ENCODE measurements at places on chromosomes 13 and 19.
A peak's percentile ranks its signal among the peaks of the same experiment; 100 is the strongest.

GRCh38 chr13:48585456-48585840 is 52.6 kb upstream of the RCBTB2 start:
- no peak for DNase-seq

GRCh38 chr19:28171983-28172382 is 1041.0 kb downstream of the UQCRFS1 start:
- no peak for DNase-seq

DNA sequence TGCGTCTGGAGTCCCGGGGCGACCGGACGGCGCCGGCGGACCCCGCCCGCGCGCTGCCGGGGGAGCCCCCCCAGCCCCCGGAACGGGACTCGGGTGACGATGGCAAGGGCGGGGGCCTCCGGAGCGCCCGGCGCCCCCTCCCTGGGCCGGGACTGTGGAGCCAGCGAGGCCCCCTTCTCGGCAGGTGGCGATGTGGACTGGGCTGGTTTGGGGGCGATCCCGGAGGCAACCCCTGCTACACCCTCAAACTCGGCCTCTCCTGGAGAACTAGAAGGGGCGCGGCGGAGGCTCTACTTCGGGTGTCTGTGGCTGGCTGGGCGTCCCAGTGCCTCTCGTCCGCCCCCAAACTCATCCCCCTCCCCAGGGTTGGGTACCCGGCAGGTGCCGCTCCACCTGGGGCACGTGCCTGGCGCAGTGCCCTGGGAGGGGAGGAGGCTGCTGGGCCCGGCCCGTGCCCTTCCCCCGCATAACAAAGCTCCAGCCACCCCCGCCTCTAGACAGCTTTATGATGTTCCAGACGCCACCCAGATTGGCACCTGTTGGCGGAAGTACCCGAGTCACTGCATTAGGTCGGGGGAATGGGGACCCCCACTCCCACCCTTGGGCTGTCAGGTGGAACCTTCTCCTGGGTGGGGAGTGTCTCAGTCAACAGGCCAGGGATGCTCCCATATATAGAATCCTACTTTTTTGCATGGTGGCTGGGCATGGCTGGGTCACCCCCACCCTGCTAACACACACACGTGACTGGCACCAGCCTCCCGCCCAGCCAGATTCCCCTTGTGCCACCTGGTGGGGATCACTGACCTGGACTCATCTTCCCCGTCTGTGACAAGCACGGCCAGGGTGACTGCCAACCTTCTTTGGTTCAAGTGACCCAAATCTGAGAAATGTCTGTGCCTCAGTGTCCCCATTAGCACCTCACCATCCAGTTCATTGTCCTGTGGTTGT is 722 bp downstream of the PKN1 start:
- DNase-seq = peak; percentile 34

DNA sequence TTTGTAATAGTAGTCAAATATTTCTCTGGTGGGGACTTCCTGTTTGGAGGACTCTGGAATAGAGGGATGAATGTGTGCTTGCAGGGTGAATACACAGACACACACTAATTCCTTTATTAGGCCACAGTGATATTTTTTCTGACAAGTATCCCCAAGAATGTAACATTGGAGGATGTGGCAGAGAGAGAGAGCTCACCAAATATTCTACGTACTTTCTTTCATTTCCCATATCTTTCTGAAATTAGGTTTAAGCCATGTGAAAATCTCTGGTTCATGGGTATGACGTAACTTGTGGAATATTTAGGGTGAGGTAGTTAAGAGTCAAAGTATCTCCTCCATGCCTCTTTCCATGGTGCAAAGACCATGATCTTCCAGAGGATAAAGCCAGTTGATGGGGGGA is 463.4 kb downstream of the DIAPH3 start:
- no peak for DNase-seq

DNA sequence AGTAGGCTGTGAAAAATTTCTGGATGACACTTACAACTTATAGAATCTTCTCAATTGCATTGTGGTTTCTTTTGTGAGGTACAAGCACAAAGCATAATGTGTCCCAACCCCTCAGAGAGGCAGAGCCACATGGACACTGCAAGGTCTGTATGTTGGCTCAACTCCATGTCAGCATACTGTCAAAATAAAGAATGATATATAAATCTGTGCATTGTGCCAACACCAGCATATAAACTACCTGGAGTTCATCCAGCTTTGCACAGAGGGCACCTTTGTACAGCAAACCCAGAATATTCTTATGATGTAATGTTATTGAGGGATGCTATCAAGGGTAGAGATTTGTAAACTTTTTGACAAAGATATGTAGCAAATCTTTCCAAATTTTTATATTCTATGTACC is 1065.8 kb upstream of the MIR17HG start:
- no peak for DNase-seq

DNA sequence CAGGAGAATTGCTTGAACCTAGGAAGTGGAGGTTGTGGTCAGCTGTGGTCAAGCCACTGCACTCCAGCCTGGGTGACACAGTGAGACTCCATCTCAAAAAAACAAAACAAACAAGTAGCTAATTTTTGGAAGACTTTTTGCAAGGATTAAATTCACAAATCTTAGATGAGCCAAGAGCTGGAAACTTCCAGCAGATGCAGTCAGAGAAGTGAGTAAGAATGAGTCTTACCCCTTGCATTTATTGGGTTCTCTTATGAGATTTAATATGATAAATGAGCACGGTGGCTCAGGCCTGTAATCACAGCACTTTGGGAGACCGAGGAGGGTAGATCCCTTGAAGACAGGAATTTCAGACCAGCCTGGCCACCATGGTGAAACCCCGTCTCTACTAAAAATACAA is 44.9 kb upstream of the NBEA start:
- no peak for DNase-seq

GRCh38 chr13:97761796-97762540 is 191.5 kb upstream of the IPO5 start:
- DNase-seq = no peak

- no peak for DNase-seq
These were observed 1551.3 kb upstream of the MIR17HG start for GRCh38 chr13:89796196-89796595.

GRCh38 chr13:66214467-66214866 is 1015.7 kb downstream of the PCDH9 start:
- DNase-seq = no peak

GRCh38 chr19:54415901-54416673 is 823 bp downstream of the TTYH1 start:
- DNase-seq = no peak

- no peak for DNase-seq
These were observed 45.5 kb downstream of the HSPH1 start for GRCh38 chr13:31116224-31116623.

GRCh38 chr19:10052602-10053360 is 33.3 kb upstream of the SHFL start:
- DNase-seq = no peak

- no peak for DNase-seq
These were observed 756.7 kb upstream of the ARGLU1 start for GRCh38 chr13:107324416-107325204.

GRCh38 chr19:17775991-17776803 is 18.7 kb upstream of the B3GNT3 start:
- DNase-seq = no peak

GRCh38 chr13:21625366-21625765 is 21.4 kb upstream of the MICU2 start:
- DNase-seq = no peak

DNA sequence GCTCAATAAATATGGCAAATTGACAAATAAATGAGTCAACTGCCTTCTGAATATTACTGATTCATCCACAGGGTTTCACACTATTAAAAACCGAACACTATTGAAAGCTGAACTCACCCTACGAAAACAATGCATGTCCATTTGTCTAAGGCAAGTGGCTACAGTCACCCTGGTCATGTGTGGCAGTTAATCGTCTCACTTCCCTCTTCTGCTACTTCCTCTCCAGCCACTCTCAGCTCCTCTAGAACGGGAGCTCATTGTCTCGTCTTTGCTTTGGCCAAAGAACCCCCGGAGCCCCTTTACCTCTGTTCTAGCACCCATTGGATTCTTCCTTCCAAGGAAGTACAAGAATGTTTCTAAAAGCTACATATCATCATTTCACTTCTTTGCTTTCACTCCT is 74.4 kb upstream of the ZNF599 start:
- no peak for DNase-seq

- DNase-seq = no peak
These were observed 29.9 kb upstream of the C1QTNF9 start for GRCh38 chr13:24279327-24280110.

DNA sequence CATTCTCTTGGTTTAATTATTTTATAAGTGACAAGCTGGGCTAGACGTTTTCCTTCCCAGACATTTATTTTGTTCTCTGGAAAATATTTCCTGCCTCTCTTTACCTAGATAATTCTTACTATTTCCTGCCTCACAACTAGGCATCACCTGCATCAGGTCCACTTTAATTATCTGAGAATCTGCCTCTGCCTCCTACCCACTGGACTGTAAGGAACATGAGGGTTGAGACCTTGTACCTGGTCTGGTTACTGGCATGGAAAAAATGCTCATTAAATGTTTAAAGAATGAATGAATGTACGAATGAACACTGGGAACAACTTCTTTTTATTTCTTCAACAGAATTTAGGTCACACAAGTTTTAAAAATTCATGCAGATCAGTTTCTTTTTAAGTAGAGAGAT is 13.4 kb upstream of the METTL21C start:
- DNase-seq = no peak

GRCh38 chr19:43656436-43656835 is 13.5 kb downstream of the PLAUR start:
- no peak for DNase-seq

- DNase-seq = no peak
These were observed 357.4 kb downstream of the TDRD3 start for GRCh38 chr13:60754211-60755090.

DNA sequence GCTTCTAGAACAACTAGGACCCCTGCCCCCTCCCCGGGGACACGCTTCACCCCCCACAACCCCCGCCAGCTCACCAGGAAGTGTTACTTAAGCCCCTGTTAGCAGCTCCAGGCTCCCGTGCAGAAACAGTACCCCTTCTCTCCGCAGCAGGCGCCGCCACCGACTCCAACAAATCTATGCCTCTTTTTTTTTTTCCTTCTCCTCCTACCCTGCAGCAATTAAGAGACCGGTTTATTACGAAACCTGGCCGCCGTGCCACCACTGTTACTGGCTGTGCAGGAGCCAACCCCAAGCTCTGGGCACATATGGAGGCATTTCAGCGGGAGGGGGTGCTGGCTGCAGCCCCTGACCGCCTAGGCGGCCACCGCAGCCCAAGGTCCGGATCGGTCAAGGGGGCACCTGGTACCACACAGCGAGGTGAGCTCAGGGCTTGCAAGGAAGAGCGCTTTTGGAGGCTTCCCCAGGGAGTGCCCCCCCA is 2.4 kb downstream of the GADD45B start:
- peak; percentile 42 for DNase-seq

- DNase-seq = no peak
These were observed 3.4 kb downstream of the SF3A2 start for GRCh38 chr19:2239771-2240770.

- no peak for DNase-seq
These were observed 344.6 kb downstream of the DNAJC15 start for GRCh38 chr13:43368003-43368402.

DNA sequence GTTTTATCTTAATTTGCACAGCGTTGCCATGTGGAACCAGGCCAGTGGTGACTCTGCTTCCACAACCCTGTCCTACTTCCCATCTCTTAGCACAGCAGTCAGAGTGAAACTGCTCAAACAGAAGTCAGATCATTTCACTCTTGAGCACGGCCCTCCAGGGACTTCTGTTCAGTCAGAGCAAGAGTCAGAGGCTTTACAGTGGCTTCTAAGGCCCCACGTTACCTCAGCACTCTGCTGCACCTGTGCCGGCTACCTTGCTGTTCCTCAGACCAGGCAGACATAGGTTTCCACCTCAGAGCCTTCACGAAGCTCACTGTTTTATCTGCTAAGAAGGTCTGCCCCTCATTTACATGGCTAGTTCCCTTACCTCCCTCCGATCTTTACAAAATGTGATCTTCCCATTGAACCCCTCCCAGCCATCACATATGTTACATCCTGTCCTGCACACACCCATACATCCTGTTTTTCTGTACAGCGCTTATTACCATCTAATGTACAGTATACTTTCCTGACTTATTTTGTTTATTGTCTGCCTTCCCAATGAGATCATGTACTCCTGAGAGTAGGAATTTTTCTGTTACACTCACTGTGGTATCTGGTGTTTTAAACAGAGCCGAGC is 41.6 kb downstream of the TM9SF2 start:
- peak; percentile 85 for DNase-seq

DNA sequence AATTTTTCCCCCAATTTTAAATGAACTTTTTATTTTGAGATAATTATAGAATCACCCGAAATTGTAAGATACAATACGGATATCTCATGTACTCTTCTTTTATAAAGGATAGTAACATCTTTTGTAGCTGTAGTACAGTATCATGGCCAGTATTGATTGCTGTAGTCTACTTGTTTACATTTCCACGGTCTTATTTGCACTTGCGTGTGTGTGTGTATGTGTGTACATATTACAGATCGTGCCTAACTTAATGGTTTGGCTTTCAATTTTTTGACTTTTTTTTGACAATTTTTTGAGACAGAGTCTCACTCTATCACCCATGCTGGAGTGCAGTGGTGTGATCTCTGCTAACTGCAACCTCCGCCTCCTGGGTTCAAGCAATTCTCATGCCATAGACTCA is 6.7 kb downstream of the PAN3 start:
- DNase-seq = no peak

DNA sequence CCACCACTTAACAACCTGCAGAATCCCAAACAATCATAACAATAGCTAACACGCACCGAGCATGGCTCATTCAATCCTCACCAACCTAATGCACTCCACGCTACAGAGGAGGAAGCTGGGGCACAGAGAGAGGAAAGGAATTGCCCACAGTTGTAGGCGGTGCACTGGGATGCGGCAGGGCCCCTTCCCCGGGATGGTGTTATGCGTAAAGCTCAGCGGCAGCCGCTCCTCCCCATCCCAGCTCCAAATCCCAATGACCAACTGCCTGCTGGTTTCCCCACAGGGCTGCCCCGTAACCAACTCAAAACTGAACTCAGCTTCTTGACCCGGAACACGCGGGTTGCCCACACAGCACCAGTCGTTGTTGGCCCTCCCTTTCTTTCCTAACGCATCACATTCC is 42.2 kb downstream of the SERP2 start:
- DNase-seq = no peak

DNA sequence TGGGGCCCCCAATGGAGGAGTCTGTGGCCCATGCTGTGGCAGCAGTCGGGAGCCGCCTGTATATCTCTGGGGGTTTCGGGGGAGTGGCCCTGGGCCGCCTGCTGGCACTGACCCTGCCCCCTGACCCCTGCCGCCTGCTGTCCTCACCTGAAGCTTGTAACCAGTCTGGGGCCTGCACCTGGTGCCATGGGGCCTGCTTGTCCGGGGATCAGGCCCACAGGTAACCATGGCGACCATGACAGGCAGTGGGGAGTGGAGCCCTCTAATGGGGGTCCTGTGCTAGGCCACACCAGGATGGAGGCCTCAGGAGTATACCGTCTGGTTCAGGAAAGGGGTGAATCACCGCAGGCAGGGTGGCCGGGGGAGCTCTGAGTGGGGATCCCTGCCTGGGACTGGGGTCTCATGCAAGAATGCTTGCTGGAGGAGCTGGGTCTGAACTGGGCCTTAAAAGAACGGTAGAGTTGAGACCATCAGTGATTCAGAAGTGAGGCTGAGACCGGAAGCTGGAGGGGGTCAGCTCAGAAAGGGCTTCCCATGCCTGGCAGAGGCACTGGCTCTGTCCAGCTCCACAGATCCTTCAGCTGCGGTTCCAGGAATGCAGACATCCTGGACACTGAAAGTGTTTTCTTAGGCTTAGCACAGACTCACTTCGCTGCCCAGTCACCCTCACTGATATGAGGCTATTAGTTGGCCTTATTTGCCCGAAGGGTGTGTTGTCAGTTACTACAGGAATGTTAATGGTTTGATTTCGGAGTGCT is 29.1 kb downstream of the CNFN start:
- no peak for DNase-seq
